ENCODE measurements at places on chromosomes 6 and 20. TPM values are rescaled to one million over a fixed set of nuclear protein-coding genes. Genes with fewer than 3 reads are reported as not detected.

GRCh38 chr20:16296931-16297330 lies 276.3 kb downstream of the KIF16B start:
- H3K4me1 ChIP-seq, result no peaks in the 10 kb centered on the region
- no peak overlapping the region for H3K27ac ChIP-seq
- no peaks in the 10 kb centered on the region for H3K27me3 ChIP-seq
- DNase-seq, result no peak
- no peak overlapping the region for H3K4me3 ChIP-seq

SLC16A10 gene
- total RNA-seq, result not detected

HAO1 gene
- total RNA-seq, result not detected

GRCh38 chr20:33685328-33686099 lies 671 bp downstream of the E2F1 start:
- no peaks in the 10 kb centered on the region for H3K36me3 ChIP-seq
- H3K4me3 ChIP-seq, result peak overlapping the region; percentile 64
- H3K27me3 ChIP-seq, result no peaks in the 10 kb centered on the region
- peak overlapping the region; percentile 50 for H3K27ac ChIP-seq
- H3K4me1 ChIP-seq, result peaks cover 34% of the 10 kb centered on the region
- no peak for DNase-seq

RPL7L1 gene
- 77.4 TPM for total RNA-seq

MCUR1 gene
- total RNA-seq, result 24.8 TPM

CLIC5 gene
- not detected for total RNA-seq

DNA sequence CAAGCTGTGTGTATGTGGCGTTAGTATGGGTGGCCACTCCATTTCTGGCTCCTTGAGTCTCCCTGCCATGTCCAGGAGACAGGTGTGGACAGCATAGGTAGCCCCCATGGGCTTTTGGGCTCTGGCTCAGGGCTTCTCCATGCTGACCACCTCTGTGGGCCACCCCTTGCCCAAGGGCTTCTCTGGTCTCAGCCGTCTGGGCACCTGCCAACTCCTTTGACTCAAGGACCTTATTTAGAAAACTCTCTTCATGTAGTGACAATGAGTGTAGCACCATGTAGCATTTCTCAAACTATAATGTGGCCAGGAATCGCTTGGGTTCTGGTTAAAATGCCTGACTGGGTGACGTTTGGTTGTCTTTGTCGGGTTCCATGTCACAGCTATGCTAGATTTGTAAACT lies 5.1 kb upstream of the GTSF1L start:
- peaks cover 28% of the 10 kb centered on the region for H3K27me3 ChIP-seq
- no peaks in the 10 kb centered on the region for H3K36me3 ChIP-seq
- no peak for DNase-seq
- H3K4me3 ChIP-seq, result no peak overlapping the region

GRCh38 chr20:2771631-2772080 lies 28.8 kb downstream of the CPXM1 start:
- DNase-seq, result no peak
- no peak overlapping the region for H3K4me3 ChIP-seq
- peaks cover 12% of the 10 kb centered on the region for H3K4me1 ChIP-seq
- no peak overlapping the region for H3K27ac ChIP-seq

DNA sequence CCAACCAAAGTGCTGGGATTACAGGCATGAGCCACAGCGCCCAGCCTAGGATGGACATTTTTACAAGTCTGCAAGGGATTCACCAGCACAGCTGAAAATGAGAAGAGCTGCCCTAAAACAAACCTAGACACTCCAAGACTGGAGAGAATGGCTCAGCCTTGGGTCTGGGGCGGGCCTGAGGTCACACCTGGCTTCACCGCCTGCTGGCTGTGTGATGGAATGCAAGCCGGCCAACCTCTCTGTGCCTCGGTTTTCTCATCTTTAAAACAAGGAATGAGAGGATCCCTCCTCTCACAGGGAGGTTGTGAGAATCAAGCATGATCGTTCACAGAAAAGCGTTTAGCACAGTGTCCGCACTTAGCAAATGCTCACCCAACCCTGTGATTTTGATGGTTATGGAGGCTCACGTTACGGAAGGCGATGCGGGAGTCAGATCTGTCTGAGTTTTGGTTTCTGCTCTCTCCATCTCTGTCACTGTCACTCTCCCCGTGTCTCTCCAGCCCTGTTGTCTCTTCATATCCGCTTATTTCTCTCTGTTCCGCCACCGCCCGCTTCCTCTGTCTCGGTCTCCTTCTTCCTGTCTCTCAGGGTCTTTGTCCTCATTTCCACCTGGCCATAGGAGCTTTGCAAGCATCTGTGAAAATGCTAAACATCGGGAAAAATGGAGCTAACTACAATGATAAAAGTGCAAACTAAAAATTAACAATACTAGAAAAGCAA lies 47.6 kb downstream of the CEBPB start:
- H3K27me3 ChIP-seq, result peaks cover 10% of the 10 kb centered on the region
- no peak overlapping the region for H3K4me3 ChIP-seq
- H3K27ac ChIP-seq, result no peak overlapping the region
- no peak for DNase-seq

- H3K36me3 ChIP-seq, result no peaks in the 10 kb centered on the region
- H3K4me1 ChIP-seq, result no peaks in the 10 kb centered on the region
- H3K27ac ChIP-seq, result no peak overlapping the region
- no peak for DNase-seq
- peaks cover 50% of the 10 kb centered on the region for H3K27me3 ChIP-seq
Observed at GRCh38 chr6:166301611-166302529, 6.3 kb downstream of the PRR18 start.

DNA sequence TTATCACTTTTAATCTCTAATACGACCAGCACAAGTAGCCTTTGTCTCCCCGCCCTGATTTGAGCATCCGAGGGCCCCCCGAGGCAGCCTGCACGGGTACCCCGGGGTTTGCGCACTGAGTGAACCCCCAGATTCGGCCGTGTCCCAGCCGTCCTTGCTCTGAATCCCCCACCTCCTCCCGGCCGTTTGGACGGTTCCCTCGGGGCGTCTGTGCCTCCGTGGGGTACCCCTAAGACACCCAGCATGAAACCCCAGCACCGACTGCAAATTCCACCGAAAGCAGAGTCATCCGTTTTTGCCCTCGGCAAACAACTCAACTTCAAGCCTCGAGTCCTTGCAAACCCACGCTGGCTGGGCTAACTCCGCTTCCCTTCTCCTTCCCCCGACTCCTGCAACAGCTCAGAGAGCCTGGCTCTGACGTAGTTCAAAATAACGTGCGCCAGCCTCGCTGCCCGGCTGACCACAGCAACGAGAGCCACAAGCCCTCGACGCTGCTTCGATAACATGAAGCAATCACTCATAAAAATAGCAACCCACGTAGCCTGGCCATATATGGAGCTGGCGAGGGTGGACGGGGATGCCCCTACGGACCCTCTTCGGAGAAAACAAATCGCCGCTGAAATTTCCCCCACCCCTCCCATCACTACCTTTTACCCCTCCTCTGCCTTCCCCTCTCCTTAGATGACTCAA lies 764 bp upstream of the SNAP25 start:
- H3K36me3 ChIP-seq, result no peaks in the 10 kb centered on the region
- peak overlapping the region; percentile 51 for H3K27ac ChIP-seq
- DNase-seq, result no peak
- peaks cover 46% of the 10 kb centered on the region for H3K27me3 ChIP-seq
- H3K4me3 ChIP-seq, result peak overlapping the region; percentile 75

DNA sequence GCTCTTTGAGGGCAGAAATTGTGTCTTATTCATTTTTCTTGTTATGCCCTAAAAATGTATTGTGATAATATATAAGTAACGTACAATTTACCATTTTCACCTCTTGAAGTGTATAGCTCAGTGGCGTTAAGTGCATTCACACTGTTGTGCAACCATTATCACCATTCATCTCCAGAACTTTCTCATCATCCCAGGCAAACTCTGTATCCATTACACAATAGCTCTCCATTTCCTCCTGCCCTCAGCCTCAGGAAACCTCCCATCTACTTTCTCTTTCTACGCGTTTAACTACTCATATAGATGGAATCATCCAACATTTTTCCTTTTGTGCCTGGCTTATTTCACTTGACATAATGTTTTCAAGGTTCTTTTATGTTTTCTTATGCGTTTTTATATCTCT lies 184.6 kb downstream of the ESR1 start:
- no peaks in the 10 kb centered on the region for H3K36me3 ChIP-seq
- DNase-seq, result no peak
- H3K27ac ChIP-seq, result no peak overlapping the region
- H3K4me1 ChIP-seq, result no peaks in the 10 kb centered on the region
- H3K4me3 ChIP-seq, result no peak overlapping the region

CLPSL2 gene
- not detected for total RNA-seq

DNA sequence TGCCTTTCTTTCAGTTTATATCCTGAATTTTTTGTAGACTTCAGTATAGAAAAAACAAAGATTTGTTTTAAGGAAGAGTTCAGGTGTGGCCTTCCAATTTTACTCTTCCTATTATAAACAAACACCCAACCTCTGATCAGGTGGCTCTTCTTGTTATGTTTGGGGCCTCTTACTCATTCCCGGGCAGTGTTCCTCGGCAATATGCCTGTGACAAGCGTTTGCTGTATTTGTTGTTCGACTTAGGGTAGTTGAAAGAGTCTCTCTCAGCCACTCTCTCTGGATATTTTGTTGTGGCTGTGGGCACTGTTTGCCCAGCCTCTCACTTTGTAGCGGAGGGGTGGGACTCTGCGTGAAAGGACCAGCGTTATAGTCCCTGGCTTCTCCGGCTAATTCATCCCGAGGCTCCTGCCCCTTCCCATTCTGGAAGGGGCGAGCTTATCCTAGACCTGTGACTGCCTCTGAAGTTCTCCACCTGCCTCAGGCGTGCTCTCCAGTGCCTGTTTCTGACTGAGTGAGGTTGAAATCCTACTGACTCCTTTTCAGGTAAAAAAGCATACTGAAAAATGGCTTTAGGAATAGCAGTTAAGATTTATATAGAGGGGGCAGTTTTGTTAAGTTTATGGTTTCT lies 97.4 kb downstream of the PLCB4 start:
- no peak overlapping the region for H3K4me3 ChIP-seq
- H3K27ac ChIP-seq, result no peak overlapping the region
- H3K36me3 ChIP-seq, result peaks cover 3% of the 10 kb centered on the region
- DNase-seq, result no peak
- H3K27me3 ChIP-seq, result no peaks in the 10 kb centered on the region
- H3K4me1 ChIP-seq, result no peaks in the 10 kb centered on the region

POPDC3 gene
- 2.1 TPM for total RNA-seq

VWA7 gene
- 0.94 TPM for total RNA-seq

RGL2 gene
- total RNA-seq, result 72.4 TPM

GRCh38 chr6:149403534-149403933 lies 3.5 kb downstream of the SUMO4 start:
- H3K4me3 ChIP-seq, result no peak overlapping the region
- DNase-seq, result no peak
- H3K4me1 ChIP-seq, result no peaks in the 10 kb centered on the region
- no peaks in the 10 kb centered on the region for H3K27me3 ChIP-seq
- H3K27ac ChIP-seq, result no peak overlapping the region

DNA sequence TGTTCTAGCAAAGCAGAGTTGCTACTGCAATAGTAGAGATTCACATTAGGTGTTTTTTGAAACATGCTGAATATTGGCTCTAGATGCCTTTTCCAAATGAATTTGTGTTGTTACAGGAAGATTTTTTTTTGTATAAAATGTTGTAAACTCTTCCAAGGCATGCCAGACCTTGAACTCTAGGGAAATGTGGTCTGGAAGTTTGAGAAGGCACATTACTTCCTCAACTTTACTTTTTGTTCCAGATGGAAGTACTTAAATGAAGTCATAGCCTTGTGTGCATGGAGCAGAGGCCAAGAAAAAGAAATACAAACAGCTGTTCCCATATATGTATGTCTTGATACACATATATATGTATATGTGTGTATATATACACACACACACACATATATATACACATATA lies 585.7 kb upstream of the MARCKS start:
- H3K4me3 ChIP-seq, result no peak overlapping the region
- H3K27ac ChIP-seq, result no peak overlapping the region
- H3K36me3 ChIP-seq, result peaks cover 35% of the 10 kb centered on the region
- no peaks in the 10 kb centered on the region for H3K27me3 ChIP-seq
- peaks cover 19% of the 10 kb centered on the region for H3K4me1 ChIP-seq
- no peak for DNase-seq

SLC26A8 gene
- total RNA-seq, result not detected
